CD4-positive, alpha-beta T cell treated with Interferon alpha-2 for 1 hour (primary cell): ENCODE measurements at places on chromosomes 7 and 10.

DNA sequence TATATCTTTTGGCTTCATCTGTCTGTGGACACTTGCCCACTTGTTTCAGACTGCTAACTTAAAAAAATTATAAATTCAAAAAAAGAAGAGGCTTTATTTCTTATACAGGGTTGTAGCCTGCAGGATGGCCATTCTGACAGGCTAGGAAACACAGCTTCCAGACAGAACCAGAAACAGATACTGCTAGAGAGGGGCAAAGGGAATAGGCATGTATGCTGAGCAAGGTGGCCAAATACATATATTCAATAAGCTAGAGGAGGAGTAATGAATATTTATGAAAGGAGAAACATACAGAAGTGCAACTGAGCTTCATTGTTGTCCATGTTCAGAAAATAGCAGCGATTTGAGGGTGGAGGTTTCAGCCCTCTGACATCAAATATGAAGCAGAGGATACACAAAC lies 22.0 kb upstream of the MAGI2 start:
- DNase-seq = no peak

- DNase-seq = no peak
Observed at GRCh38 chr10:35819736-35820135, 177.6 kb upstream of the FZD8 start.

GRCh38 chr7:107267138-107267537 lies 98.3 kb downstream of the HBP1 start:
- no peak for DNase-seq

DNA sequence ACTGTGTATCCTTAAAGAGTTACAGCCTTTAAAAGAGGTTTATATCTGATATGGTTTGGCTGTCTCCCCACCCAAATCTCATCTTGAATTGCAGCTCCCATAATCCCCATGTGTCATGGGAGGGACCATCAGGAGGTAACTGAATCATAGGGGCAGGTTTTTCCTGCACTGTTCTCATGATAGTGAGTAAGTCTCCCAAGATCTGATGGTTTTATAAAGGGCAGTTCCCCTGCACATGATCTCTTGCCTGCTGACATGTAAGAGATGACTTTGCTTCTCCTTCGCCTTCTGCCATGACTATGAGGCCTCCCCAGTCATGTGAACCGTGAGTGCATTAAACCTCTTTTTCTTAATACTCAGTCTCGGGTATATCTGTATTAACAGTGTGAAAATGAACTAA lies 9.7 kb downstream of the RTKN2 start:
- no peak for DNase-seq

DNA sequence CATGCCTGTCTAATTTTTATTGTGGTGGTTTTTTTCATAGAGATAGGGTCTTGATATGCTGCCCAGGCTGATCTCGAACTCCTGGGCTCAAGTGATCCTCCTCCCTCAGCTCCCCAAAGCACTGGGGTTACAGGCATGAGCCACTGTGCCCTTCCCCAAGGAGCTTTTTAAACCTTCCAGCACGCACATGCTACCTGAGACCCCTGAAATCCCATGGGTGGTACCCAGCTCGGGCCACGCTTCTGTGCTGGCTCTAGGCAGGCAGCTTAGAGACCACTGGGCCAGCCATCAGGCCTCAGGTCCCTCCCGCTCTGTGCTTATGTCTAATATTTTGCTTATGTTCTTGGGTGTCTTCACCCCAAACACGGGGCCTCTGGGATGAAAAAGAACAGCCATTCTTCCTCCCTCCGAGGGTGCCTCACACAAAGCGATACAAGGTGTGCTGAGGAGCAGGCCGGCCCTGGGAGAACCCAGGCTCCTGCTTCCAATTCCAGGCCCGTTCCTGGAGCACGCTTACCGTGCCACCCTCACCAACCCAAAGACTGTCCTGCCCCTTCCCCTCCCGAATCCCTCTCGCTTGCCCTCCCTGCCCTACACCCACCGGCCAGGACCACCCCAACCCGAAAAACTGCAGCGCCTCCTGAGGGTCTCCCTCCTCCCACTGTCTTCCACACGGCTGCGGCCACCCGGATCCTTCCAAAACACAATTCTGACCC lies 10.9 kb downstream of the SPOCK2 start:
- DNase-seq = no peak

- DNase-seq = no peak
Observed at GRCh38 chr7:46257761-46258448, 336.8 kb upstream of the IGFBP3 start.
